B cell (primary cell): ENCODE measurements at places on chromosomes 3 and 15.

DNA sequence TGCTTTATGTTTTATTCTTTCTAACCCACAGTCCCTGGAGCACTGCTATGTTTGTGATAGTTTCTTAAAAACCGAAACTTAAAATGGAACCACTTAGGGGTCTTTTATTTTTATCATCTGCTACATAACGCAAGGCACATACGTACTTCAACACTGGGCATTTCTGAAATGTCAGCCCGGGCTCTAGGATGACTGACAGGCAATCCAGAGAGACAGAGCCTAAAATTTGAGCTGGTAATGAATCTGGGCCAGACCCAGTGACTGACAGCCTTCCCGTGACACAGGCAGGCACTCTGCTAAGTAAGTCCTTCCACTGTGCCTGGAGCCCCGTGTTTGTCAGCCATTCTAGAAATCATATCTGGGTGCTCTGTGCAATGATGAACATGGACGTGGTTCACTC lies 84.6 kb downstream of the RYR3 start:
- no peak for DNase-seq

- no peak for DNase-seq
These were observed 4.3 kb upstream of the FAM107A start for GRCh38 chr3:58581328-58582091.

GRCh38 chr15:88230823-88231222 lies 25.7 kb downstream of the NTRK3 start:
- no peak for DNase-seq

- DNase-seq, result no peak
These were observed 123.2 kb upstream of the BNIP2 start for GRCh38 chr15:59812250-59812870.

DNA sequence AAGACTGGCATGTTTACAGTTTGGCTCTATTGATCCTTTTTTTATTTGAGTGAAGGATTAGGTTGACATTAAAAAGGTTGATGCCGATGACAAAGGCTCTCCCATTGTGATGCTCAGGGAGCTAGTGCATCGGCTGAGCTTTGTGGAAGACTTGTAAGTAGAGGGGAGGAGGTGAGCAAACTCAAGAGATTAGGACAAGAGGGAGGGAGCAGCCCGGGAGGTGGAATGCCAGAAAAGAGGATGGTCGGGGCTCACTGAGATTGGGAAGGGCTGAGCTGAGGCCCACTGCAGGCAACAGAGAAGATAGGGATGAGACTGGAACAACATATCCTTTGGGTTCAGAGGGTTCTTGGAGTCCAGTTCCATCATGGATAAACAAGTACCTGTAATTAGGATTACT lies 26.5 kb upstream of the PSMD6 start:
- no peak for DNase-seq

GRCh38 chr3:144429719-144430121 lies 458.1 kb downstream of the DIPK2A start:
- no peak for DNase-seq

- DNase-seq, result no peak
These were observed 17.3 kb upstream of the RYK start for GRCh38 chr3:134267996-134268395.

DNA sequence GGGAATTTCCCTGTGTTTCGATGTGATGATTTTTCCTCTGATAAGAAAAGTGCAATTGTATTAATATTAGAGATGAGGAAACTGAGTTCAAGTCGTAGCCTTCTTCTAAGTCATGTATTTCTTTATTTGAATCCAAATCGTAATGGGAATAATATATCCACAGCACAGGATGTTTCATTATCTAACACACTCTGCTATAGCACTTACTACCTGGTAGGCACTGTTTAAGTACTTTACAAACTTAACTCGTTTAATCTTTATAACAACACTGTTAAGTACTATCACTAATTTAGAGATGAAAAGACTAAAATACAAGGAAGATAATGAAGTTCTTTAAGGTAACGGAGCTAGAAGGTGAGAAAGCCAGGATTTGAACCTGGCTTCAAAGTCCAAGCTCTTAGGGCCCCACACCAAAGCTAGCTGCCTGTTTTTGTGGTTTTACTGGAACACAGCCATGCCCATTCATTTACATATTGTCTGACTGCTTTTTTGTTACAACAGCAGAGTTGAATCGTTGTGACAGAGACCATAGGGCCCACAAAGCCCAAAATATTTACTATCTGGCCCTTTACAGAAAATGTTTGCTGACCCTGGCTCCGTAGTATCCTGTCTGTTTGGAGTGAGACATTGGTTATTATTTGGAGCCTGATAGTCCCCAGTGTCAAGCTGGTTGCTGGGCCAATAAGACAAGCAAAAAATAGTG lies 9.6 kb upstream of the ATP13A3 start:
- no peak for DNase-seq

- no peak for DNase-seq
These were observed 75.1 kb downstream of the CD200 start for GRCh38 chr3:112407888-112408702.
